HL-60 (cell line): ENCODE measurements at places on chromosomes 5 and 9.

DNA sequence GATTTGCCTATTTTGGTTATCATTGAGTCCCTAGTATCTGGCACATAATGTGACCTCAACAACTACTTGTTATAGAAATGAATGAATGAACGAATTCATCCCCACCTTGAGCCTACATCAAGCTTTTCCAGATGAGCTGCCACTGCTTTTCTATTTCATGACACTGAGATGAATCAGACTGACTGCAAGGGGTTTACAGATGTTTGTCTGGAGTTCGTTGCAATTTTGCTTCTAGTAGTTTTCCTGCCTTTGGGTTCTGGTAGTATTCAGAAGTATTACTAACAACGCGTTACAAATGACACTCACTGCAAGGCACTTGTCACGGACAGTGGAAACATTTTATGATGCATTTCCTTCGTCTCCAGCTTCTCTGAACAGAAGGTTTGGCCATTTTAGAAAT lies 222.3 kb downstream of the CD180 start:
- DNase-seq, result no peak

DNA sequence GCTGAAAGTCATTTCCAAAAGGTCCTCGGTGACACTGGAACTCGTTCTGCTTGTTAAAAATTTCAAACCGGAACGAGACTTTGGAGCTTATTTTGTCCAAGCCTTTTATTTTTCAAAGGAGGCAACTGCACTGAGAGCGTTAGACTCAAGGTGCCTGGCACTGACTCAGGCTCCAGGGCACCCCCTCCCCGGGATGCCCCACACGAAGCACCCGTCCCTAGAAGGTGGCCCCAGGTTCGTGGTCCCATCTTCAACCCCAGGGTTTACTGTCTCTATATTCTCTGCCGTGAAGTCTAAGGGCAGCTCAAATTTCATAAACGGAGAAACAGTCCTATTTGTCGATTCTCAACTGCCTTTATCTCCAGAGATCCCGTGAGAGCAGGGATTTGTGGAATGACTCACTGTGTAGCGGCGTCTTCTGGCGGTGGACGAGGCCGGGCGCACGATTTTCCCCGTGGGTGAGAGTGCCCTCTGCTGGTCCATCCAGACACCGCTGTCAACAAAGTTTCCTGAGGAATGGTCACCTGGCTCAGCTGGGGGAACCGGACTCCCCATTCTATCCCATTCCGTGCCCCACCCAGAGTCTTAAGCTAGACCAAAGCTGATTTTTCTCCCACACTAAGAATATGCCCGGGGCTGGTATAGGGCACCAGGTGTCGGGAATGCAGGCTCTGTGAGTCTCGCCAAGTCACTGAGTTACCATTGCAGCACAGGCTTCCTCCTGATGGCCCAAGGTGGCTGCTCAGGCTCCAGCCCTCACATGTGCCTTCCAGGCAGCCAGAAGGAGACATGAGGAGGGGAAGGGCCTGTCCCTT lies 27.1 kb upstream of the SLC6A19 start:
- peak; percentile 15 for DNase-seq

DNA sequence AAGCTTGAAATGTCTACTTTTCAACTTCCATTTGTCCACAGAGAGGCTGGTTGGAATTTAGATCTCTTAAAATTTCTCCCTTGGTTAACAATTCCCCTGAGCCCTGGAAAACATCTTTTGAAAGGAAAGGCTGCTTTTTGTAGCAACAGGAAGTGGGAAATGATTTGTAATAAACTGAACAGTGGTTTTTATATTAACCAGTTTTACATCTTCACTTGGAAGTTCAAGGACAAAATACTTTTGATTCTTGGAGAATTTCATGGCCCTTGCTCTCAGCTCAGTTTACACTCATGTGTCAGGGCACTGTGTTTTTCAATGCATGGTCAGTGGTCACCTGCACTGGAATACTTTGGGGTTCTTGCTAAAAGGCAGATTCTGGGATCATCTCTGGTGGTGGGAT lies 9.9 kb downstream of the MLANA start:
- DNase-seq, result no peak

DNA sequence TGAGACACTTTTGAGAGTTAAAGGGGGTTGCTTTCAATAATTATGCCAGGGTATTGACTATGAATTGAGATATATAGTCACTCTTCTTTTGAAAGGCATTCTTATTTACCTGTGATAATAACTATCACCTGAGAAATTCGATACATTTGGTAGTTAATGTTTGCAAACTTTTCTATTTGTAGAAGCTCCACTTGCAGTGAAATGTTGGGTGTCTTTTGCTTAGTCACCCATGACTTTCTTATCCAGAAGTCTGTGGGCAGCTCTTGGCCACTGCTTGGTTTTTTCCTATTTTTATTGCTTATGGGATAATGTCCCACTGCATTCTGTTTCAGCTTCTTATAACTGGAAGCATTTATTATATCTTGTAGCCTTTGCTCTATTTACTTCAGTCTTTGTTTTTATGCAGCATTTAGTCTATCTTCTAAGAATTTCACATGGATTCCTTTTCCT lies 3.9 kb downstream of the MACIR start:
- no peak for DNase-seq

DNA sequence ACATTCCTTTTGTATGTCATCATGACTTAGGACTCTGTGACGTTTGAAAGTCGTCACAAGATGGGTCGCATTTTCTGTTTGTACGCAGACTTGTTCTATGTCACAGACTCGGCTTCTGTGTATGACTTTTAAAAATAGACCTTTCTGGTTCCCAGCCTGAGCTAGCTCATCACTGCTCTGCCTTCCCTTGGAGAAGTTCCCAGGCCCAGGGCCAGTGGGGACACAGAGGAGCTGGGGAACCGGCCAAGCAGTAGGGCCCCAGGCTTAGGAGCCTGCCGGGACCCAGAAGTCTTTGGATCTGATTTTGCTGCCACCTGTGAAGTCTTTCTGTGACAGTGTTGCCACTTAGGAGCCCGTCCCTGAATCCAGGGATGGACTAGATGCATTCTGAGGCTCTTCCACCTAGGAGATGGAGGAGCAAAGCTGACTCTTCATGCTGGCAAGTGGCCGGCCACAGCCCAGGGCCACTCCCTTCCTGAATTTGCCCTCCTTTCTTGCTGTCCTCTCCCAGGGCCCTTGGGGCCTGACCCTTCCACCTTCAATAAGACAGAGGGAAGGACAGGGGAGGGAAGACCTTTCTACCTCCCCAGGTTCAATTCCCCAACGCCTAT lies 18.1 kb upstream of the UBE2QL1 start:
- DNase-seq, result no peak

DNA sequence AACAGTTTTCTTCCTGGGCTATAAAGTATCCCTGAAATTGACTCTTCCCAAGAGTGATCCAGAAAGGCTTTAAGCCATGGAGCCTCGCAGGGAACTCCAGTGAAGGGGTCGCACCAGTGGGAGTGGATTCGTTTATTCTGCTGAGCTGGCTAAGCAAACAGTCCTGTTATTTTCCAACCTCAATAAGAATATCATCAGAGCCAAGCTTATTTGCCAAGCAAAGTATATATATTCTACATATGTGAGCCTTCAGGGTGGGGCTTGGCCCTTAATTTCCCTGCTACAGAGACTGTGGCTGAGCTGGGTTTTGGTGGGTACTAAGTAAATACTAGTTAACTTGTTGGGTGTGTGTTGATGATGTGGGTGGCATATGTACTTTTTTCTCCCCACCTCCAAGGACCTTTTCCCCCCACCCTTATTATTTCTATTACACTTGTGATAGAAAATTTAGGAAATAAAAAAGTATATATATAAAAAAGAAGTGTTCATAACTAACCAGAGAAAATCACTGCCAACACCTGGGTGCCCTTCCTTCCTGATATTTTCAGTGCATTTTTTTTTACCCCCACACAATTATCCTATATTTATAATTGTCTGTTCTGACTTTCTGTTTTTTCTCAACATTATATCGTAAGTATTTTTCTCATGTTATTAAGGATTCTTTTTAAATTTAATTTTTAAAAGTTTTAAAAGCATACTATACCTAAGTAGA lies 5.3 kb downstream of the GSN start:
- no peak for DNase-seq
